Stimulated activated CD4-positive, alpha-beta T cell treated with anti-CD3 and anti-CD28 coated beads, Interleukin-12 subunit alpha, Interleukin-12 subunit beta, amount 100 ng/mL, for 48 hours (primary cell): ENCODE measurements at places on chromosomes 6 and 20.
A peak's percentile ranks its signal among the peaks of the same experiment; 100 is the strongest.

DNA sequence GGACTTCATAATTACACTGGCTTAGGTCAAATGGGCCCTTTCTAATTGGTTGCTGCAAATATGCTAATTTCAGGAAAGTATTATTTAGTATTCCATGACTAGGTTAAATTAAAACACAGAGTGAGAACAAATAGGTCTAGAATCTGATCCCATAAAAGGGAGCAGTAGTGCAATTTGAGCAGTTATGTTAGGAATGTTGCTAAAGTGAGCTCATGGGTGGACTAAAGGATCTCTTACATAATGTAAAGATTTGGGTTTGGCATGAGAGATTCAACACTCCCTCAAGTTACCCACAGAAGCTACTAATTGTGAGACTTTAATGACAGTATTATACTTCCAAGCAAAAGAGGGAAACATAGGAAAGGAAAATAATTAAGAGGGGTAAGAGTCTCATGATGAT lies 109.1 kb downstream of the C6orf58 start:
- DNase-seq, result no peak

DNA sequence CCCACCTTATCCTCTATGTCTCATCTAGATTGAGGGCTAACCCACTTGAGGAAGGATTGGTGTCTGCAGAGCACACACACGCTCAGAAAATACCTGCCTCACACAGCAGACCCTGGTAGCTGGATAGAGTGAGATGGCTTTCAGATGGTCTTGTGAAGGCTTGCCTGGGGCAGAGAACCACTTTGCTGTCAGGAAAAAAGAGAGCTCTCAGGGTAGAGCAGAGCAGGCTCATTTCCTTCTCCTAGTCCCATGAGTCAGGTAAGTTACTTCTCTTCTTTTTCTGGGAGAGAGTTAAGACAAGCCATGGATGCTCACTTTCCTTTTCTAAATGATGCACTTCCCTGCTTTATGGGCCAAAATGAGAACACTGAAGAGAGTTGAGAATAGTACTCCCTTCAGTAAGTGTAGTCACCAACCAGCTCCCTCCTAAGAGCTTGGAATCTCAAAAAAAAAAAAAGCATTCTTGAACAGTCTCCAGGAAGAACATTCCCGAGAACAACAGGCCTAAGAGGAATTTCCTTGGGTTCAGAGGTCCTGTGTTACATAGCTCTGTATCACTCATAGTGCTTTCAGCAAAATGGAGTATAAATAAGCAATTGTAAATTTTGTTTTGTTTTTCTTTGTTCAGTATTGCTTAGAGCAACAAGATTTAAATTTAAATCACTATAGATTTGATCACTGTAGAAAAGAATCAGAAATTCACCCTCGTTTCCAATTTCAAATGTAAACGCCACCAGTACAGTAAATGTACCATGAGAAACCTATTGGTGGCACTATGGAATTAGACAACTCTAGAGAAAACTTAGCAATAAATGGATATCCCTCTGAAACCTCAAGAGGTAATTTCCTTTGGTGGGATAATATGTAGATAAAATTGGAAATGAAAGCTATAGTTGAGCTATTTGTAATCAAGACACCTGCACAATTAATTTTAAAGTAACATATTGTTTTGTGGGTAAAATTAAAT lies 530.3 kb downstream of the RFPL4B start:
- DNase-seq, result no peak

GRCh38 chr20:50478162-50478990 lies 31.8 kb upstream of the PTPN1 start:
- peak; percentile 68 for DNase-seq

DNA sequence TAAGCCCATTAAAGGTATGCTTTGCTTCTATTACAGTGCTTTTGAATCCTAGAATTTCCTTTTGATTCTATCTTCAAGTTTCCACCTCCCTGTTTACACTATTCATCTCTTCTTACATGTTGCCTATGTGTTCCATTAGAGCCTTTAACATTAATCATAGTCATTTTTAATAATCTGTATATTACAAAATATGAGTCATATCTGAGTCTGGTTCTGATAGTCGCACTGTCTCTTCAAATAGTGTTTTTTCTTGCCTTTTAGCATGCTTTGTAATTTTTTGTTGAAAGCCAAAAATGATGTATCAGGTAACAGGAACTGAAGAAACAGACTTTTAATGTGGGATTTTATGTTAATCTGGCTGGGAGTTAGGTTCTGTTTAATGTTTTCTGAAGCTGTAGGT lies 68.4 kb downstream of the DNAAF9 start:
- no peak for DNase-seq

DNA sequence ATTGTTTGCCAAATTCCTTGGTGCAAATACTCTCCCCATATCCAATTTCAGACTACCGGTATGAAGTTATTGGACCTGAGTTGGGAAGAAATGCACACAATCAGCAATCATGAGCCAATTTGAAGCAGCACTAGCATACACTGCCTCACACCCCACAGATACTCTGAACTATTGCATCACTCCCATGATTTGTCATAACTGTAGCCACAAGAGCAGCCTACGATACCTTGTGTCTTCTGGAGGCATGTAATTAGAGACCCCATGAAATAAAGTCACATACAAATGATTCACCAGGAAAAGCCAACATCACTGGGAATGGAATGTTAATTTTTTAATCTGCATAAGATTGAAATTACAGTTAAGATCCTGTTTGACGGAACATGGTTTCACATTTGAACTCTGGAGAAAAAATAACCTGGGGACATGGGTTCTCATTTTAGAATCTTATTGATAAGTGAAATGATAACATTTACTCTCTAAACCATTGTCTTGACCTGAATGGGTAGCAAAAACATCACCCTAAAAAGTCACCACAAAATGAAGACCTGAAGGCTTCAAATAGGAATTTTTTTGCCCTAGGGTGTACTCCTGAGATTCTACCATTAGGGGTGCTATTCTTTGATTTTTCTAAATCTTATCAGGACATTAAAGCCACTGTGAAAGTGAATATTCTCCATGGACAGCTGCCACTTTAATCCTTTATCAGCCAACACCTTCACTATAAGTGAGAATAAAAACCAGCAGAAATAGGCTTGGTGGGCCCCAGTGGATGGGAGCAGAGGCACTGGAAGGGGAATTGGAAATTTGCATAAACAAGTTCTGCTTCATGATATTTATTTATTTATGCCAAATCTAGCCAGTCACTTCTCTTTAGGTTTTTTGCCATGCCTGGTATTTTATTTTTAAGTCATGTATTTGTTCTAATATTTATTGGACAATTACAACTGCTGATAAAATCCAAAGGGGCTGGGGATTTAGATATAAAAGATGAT lies 34.5 kb upstream of the HBS1L start:
- DNase-seq, result peak; percentile 63

- DNase-seq, result no peak
Observed at GRCh38 chr6:113451049-113451448, 406.1 kb upstream of the MARCKS start.
